Daoy (cell line): ENCODE measurements at places on chromosomes 3 and 15.

DNA sequence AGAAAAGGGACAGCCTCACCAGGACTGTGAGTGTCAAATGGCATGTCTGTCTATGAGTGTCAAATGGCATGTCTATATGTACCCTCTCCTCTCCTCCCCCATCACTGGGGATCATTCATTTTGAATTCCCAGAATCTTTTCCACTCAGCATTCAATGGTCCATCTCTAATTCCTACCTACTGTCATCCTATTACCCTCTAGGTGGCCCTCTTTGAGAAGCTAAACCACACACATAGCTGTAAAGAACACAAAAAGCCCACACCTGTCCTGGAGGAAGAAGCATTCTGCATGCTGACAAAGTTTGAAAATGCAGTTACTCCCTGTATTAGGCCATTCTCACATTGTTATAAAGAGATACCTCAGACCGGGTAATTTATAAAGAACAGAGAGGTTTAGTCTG, 46.2 kb upstream of the PYDC2 start:
- DNase-seq = no peak

GRCh38 chr3:138724443-138724842, 110.3 kb downstream of the PIK3CB start:
- no peak for DNase-seq

DNA sequence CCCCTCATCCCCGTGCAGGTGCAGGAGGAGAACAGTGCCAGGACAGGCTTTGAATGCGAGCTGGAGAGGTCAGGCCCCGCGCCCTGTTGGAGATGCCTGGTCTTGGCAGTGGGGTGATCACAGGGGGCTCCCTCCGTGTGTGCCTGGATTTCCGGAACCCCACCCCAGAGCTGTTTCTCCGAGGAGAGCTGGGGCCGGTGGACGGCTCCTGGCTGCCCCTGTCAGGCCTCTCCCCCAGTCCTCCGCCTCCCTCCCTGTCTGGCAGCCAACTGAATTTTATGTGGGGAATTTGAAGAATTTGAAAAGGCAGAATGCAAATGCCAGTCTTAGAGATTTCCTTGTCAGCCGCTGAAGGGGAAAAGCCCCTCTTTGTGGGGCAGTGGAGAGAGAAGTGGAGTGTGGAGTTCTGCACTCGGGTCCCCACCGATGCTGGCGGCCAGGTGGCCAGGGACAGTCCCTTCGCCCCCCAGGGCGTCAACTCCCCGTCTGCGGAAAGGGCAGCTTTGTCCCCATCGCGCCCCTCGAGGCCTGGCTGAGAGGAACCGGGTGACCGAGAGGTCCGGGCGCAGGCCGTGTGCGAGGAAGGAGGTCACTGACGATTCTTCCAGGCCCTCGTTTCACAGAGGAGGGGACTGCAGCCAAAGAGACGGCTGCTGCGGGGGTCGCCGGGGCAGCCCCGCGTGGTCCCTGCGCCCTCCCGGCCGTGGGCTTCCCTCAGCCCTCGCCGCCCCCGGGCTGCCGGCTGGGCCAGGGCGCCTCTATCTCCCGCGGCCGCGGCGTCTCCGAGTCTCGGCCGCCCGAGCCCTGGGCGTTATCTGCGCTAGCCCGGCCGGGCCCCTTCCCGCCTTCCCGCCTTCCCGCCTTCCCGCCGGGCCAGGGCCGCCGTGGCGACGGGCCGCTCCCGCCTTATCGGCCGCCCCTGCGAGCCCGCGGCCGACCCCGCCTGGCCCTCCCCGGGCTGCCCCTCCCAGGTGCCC, 56.0 kb upstream of the LCTL start:
- no peak for DNase-seq

DNA sequence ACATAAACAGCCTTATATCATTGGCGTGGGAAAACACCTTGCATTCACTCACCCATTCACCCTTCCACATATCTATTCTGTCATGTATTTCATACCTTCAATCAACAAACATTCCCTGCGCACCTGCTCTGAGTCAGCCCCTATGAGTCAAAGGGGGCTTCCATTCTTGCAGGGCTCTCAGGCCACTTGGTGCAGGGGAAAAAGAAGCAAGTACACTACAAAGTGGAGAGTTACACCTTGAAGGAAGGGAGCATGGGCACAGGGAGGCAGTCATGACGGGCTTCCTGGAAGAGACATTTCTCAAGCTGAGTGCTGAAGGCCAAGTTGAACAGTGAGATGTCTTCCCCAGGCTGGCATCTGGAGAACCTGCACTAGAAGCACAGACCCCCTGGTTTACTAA, 4.6 kb upstream of the AMOTL2 start:
- DNase-seq = no peak

DNA sequence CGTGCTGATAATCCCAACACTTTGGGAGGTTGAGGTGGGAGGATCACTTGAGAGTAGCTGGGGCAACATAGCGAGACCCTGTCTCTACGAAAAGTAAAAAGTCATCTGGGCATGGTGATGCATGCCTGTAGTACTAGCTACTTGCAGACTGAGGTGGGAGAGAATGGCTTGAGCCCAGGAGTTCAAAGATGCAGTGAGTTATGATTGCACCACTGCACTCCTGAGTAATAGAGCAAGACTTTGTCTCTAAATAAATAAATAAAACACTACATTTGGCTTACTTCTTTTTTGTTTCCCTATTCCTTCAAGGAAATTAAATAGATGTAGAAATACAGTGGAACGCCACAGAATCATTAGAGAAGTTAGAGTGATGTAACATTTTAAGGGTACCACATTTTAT, 20.1 kb upstream of the LDHAL6B start:
- no peak for DNase-seq

DNA sequence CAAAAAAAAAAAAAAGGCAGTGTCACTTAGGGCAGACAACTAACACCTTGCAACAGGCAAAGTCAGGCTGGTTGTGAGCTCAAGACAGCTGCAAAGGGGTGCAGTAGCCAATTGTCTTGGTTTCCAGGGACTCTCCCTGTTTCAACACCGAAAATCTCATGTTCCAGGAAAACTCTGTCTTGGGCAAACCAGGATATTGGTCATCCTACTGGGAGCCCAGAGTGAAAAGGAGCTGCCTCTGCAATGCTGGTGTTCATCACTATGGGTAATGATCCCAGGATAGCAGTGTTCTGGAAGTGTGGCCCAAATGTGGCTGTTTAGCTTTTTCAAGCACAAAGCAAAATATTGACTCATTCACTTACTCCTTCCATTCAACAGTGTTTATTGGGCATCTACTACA, 82.6 kb downstream of the ARHGAP31 start:
- DNase-seq = no peak

GRCh38 chr3:150766742-150767141, 3.8 kb upstream of the SIAH2 start:
- no peak for DNase-seq

DNA sequence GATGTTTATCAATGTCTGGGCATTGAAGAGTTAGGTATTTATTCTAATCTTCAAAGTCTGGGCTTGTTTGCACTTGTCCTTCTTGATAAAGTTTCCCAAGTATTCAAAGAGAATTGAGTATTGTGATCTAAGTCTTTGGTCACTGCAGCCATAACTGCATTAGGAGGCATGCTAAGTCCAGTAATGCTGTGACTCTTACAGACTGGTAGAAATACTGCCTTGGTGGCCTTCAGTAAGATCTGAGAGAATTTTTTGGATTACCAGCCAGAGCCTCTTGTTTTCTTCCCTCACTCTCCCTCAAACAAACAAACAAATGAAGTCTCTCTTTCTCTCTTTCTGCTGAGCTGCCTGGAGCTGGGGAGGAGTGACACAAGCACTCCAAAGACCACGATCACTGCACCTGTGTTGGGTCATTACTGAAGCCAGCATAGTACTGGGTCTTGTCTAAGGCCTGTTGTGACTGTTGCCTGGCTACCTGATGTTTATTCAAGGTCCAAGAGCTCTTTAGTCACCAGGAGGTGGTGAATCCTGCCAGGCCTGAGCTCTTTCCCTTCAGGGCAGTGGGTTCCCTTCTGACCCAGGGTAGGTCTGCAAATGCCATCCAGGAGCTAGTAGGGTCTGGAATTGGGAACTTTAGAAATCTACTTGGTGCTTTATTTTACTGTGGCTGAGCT, 14.8 kb upstream of the RBP2 start:
- DNase-seq = no peak

DNA sequence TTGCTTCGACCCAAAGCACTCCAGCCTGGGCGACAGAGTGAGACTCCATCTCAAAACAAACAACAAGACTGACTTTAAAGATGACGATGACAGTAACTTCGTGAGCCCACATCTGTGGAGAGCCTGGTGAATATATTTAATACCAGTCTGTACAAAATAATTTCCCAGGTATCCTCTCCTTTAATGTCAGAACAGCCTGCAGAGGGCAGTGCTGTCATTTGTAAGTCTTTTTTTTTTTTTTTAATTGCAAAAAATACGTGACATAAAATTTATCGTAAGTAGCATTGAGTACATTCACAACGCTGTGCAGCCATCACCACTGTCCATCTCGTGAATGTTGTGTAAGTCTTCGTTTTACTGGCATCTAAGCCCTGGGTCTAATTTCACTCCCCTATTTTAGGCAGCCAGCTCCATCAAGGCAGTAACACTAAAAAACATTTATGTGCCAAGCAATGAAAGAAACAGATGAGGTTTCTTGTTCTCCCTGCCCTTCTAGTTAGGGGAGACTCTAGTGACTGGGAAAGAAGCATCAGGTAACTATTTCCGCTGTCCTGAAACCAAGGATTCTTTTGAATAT, 1.4 kb downstream of the HTD2 start:
- peak; percentile 50 for DNase-seq

- peak; percentile 66 for DNase-seq
Observed at GRCh38 chr3:119700269-119700919, 2.4 kb upstream of the CFAP91 start.

DNA sequence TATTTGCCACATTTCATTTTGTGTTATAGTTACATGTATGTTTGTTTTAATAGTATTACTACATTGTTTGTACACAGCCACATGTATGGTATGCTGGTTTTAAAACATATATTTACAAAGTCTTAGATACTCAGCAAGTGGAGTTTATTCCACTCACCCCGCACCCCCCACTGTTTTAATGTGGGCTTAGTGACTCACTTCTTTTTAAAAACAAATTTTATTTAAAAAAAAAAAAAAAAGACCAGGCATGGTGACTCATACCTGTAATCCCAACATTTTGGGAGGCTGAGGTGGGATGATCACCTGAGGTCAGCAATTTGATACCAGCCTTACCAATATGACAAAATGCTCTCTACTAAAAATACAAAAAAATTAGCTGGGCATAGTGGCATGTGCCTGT, 26.9 kb upstream of the TJP1 start:
- DNase-seq = peak; percentile 43

DNA sequence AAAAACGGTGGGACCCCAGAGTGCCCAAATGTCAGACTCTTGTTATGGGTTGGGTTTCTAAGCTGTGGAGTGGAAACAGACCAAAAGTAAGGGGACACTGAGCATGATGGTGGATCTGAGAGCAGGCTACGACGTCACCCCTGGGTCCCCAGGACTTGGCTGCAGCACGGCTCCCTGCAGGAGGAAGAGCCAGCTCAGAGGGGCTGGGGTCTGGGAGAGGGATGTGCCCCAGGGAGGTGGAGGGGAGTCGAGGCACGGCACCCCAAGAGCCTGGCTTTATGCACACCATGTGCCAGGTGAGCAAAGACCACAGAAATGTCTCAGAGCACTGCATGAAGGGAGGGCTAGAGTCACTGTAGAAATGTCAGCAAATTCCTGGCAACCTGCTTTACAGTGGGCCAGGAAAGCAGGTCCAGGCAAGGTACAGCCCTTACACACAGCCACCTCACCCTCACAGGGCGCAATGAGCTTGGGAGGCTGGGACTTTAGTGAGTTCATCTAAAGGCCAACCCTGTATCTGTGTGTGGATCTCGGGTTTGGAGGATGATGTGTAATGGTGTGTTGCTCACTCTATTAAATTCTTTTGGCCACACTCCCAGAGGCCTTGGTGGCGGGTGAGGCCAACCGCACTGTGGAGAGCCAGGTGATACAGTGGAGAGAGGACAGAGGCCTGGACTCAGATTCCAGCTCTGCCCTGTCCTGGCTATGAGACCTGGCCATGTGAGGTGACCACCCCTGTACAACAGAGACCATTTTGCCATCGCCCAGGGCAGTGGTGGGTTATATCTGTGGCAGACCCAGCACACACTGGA, 14.1 kb downstream of the CTSH start:
- peak; percentile 92 for DNase-seq

DNA sequence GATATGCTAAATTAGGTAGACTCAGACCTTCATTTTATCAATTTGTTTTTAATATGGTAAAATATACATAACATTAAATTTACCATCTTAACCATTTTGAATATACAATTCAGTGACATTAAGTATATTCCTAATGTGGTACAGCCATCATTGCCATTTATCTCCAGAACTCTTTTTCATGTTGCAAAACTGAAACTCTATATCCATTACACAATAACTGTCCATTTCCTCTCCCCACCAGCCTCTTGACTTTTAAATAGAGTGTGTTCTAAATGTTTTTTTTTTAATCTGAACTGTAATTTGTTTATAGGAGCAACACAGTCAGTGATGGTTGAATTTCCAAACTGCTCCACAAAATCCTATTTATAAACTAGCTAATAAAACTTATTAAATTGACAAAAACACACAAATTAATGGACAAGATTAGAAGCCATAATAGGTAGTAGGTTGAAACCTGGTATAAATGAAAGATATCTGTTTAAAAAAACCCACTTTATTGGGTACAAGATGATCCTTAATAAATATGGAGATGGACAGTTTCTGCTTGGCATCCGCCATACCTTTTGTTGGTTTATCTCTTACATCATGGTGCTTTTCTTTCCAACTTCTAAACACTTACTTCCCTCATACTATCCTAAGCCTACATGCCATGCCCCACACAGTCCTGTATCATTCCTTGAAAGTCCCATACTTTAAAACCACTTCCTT, 142.4 kb downstream of the ZPLD1 start:
- no peak for DNase-seq

DNA sequence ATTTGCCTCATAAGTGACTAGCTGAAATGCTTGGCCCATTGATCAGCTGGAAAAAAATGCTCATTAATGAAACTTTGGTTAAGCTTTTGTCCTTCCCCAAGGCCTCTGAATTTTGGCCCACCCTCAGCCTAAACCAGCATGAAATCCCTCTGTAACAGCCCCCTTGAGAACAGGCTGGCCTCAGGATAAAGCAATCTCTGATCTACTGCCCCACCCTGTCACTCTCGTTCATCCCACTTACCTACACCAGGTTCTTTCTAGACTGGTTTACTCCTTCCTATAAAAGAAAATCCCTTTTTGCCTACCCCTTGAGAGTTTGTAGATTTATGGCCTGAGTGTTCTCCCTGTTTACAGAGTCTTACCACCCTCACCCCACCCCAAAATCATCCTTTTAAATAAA, 3.4 kb upstream of the AEN start:
- DNase-seq = no peak

GRCh38 chr15:54305138-54305537, 326.9 kb downstream of the UNC13C start:
- DNase-seq = no peak
